ENCODE measurements at places on chromosomes 13 and 19. TPM values are rescaled to one million over a fixed set of nuclear protein-coding genes. Genes with fewer than 3 reads are reported as not detected.

The KANK3 gene
- total RNA-seq: 0.97 TPM

The BCAM gene
- total RNA-seq: not detected

The SIGLEC5 gene
- not detected for total RNA-seq

DNA sequence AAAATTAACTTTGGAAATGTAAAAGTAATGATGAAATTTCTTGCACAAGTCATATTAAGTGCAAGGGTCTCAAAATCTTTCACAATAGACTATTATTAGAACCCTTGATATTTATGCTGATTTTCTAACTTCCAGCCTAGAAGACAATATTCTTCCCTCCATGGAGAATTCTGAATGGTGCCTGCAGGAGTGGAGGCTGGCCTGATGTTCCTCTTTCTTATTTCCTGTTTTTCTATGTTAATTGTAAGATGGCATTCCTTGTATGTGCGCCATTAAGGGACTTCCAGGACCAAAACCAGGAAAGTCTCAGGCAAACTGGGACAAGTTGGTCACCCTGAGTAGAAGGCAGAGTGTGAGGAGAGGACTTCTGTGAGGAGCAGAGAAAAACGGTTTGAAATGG lies 294.9 kb downstream of the DLEU7 start:
- no peak overlapping the region for H3K4me3 ChIP-seq
- no peak overlapping the region for H3K27ac ChIP-seq
- no peaks in the 10 kb centered on the region for H3K36me3 ChIP-seq
- no peaks in the 10 kb centered on the region for H3K4me1 ChIP-seq

GRCh38 chr19:52200044-52200443 lies 10.2 kb downstream of the PPP2R1A start:
- H3K4me3 ChIP-seq: no peak overlapping the region
- H3K27ac ChIP-seq: no peak overlapping the region
- no peaks in the 10 kb centered on the region for H3K27me3 ChIP-seq
- H3K4me1 ChIP-seq: peaks cover 6% of the 10 kb centered on the region

DNA sequence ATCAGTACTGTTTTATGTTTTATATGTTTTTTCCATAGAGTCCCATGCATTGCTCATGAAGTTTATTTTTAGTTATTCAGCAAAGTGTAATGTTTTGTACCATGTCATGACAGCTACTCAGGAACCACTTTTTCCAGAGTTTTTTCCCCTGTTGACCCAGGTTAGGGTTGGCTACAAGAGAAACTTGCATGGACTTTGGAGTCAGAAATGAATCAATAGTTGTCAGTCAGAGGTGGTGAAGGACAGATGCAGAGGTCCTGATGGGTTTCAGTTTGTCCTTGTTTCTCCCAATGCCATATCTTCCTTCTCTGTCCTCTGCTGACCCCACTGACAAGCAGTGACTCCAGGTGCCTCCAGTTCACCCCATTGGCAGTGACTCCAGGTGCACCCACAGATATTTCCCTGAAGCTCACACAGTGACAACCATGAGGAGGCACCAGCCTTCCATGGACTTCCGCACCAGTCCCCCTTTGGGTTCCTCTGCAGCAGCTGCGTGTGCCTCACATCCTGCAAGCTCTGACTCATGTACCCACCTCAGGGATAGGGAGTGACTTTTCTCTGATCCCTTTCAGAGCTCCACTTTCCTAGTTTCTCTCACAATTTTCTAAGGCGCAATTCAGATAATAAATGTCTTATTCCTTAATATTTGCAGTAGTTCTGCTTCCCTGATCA lies 92.1 kb downstream of the AKAP11 start:
- H3K36me3 ChIP-seq: no peaks in the 10 kb centered on the region
- no peak overlapping the region for H3K4me3 ChIP-seq
- H3K4me1 ChIP-seq: peaks cover 6% of the 10 kb centered on the region
- no peaks in the 10 kb centered on the region for H3K27me3 ChIP-seq
- DNase-seq: no peak

DNA sequence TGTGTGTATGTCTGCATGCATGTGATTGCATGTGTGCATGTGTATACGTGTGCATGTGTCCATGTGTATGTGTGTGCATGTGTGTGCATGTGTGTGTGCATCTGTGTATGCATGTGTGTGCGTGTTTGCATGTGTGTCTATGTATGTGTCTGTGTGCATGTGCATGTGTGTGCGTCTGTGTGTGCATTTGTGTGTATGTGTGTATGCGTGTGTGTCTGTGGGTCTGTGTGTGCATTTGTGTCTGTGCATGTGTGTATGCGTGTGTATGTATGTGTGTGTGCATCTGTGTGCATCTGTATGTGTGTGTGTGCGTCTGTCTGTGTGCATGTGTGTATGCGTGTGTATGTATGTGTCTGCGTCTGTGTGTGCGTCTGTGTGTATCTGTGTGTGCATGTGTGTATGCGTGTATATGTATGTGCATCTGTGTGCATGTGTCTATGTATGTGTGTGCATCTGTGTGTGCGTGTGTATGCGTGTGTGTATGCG lies 3.0 kb downstream of the STXBP2 start:
- no peak for DNase-seq
- peaks cover 30% of the 10 kb centered on the region for H3K4me1 ChIP-seq
- no peaks in the 10 kb centered on the region for H3K36me3 ChIP-seq
- H3K4me3 ChIP-seq: no peak overlapping the region

GRCh38 chr13:44764302-44764692 lies 188.2 kb upstream of the TSC22D1 start:
- no peak for DNase-seq
- H3K4me1 ChIP-seq: peaks cover 6% of the 10 kb centered on the region
- no peak overlapping the region for H3K4me3 ChIP-seq
- no peaks in the 10 kb centered on the region for H3K36me3 ChIP-seq
- H3K27me3 ChIP-seq: no peaks in the 10 kb centered on the region

DNA sequence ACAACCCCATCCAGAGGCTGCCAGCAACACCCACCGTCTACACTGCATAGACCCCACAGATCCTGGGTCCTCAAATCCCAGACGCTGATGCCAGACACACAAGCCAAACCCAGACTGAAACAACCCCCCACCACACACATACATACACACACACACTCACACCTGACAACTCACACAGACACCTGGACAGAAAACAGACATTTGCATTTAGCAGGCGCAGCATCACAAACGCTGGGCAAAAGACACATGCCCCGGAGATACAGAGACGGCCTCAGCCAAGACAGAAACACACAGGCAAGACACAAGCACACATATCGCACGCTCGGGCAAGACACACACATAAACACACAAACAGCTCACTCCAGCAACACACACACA lies 1.3 kb downstream of the BBC3 start:
- DNase-seq: no peak
- H3K27ac ChIP-seq: peak overlapping the region; percentile 84
- peaks cover 51% of the 10 kb centered on the region for H3K4me1 ChIP-seq
- peak overlapping the region; percentile 80 for H3K4me3 ChIP-seq
- H3K36me3 ChIP-seq: no peaks in the 10 kb centered on the region

DNA sequence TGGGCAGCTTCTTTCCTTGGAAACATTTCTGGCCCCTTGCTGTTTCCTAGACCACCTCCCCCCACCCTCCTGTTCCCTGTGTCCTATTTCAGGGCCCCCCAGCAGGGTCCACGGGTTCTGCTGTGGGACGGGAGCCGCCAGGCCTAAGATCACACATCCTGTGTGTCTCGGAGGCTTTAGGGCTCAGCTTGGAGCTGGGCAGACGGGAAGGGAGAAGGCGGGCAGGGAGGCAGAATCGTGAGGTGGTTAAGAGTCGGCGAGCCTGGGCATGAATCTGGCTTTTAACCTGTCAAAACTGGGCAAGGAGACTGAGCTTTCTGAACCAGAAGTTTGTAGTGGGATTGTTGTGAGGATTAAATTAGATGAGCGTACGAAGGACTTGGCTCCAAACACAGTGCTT lies 4.8 kb downstream of the KCNC3 start:
- DNase-seq: no peak
- H3K27me3 ChIP-seq: peaks cover 22% of the 10 kb centered on the region
- no peaks in the 10 kb centered on the region for H3K36me3 ChIP-seq
- H3K4me1 ChIP-seq: peaks cover 9% of the 10 kb centered on the region
- H3K27ac ChIP-seq: no peak overlapping the region

- no peaks in the 10 kb centered on the region for H3K27me3 ChIP-seq
- H3K36me3 ChIP-seq: no peaks in the 10 kb centered on the region
- DNase-seq: no peak
- no peak overlapping the region for H3K4me3 ChIP-seq
These were observed 241.0 kb downstream of the OLFM4 start for GRCh38 chr13:53269634-53270033.

GRCh38 chr13:52651897-52652195 lies 790 bp upstream of the SUGT1 start:
- H3K36me3 ChIP-seq: no peaks in the 10 kb centered on the region
- H3K4me1 ChIP-seq: peaks cover 43% of the 10 kb centered on the region
- no peak for DNase-seq
- H3K27ac ChIP-seq: peak overlapping the region; percentile 98
